CD4-positive, alpha-beta T cell treated with Interleukin-6 at 100 ng/mL for 8 hours (primary cell): ENCODE measurements at places on chromosomes 6 and 20.

DNA sequence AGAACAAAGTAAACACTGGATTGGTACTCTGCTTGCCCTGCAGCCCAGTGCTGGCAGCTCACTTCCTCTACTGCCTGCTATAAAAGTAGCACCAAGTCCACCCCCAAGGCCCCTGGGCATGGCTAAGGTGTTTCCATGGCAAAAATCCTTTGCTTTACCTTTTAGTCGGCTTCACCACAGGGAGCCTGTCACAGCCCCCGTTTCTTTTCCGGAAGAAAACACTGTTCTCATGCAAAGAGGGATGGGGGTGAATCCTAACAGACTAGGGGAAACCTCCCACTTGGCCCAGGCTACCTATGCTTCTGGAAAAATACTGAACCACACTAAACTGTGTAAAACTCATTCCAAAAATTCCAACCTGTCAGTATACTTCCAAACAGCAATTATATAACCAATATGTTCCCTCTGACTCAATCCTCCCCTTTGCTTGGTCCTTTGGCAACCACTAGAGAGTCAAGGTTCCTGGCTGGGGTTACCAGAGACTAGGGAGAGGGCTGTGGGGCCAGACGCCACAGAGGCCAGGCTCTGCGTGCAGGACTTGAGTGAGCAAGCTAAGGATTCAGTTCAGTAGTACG lies 16.1 kb downstream of the PPIL1 start:
- no peak for DNase-seq

- no peak for DNase-seq
Measured at GRCh38 chr6:5095236-5095635, 10.1 kb downstream of the PPP1R3G start.

- DNase-seq = no peak
Measured at GRCh38 chr6:53858913-53859312, 64.1 kb downstream of the LRRC1 start.

DNA sequence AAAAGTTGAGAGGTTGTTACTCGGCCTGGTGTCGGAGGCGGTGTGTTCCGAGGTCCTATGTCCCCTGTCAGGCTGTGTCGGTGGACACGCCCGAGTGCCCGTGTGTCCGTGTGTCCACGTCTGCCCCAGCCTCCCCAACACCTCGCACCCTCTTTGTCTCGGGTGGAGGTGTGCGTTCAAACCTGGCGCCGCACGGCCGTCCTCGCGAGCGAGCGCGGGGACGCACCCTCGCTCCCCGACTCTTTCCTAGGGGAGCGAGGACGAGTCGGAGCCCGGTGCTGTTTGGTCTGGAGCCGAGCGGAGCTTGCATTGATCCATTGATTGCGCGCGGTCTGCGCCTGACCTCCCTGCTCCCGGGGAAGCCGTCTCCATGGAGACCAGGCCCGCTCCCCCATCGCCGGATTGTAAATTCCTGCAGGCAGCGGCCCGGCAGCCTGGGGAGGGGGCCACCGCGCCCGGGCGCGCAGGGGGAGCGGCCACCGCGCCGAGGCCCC lies 411 bp upstream of the SCUBE3 start:
- DNase-seq = no peak
